Astrocyte of the spinal cord (primary cell): ENCODE measurements at places on chromosomes 12 and 14.
A peak's percentile ranks its signal among the peaks of the same experiment; 100 is the strongest.

DNA sequence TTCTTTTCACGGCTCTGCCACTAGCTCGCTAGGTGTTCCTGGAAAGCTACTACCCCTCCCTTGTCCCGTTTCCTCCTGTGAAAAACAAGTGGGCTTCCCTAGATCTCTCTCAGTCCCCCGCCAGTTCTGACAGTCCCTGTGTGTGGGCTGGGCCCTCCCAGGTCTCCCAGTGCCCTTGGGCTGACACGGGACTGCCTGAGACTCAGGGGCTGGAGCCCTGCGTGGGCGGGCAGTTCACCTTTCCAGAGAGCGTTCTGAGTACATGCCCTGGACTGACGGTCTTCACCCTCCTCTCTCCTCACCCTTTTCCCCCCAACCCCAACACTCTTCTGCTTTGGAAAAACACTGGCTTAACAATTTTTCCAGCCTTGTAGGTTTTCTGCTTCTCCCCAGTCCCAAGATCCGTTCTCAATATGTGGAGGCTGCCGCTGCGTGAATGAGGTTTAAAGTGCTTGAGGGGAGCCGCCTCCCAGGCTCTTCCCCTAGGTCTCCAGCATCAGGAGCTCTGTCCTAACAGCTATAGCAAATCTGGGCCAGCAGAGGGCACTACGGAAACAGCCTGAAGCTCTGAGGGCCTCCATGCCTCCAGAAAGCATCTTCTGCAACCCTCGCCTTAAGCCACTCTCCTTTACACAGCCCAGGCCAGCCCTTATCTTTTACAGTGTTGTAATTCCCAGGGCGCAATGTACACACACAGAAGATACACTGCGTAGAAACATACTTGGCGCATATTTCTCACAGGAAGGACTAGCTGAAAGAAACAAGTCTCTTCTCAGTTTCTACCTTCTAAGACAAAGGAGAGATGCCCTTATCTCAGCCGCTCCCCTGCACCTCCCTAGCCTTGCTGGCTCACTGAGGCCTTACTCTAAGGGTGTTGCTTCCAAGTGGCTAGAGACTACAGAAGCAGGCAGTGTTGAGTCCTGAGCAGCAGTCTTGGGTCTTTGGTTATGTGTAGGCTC, 10.4 kb upstream of the DCD start:
- DNase-seq: no peak

- DNase-seq: no peak
These were observed 350.7 kb upstream of the SEL1L start for GRCh38 chr14:81884382-81884781.

- DNase-seq: peak; percentile 2
These were observed 38.1 kb upstream of the JDP2 start for GRCh38 chr14:75389679-75390078.

GRCh38 chr12:56836317-56836716, 73.2 kb downstream of the HSD17B6 start:
- peak; percentile 23 for DNase-seq

DNA sequence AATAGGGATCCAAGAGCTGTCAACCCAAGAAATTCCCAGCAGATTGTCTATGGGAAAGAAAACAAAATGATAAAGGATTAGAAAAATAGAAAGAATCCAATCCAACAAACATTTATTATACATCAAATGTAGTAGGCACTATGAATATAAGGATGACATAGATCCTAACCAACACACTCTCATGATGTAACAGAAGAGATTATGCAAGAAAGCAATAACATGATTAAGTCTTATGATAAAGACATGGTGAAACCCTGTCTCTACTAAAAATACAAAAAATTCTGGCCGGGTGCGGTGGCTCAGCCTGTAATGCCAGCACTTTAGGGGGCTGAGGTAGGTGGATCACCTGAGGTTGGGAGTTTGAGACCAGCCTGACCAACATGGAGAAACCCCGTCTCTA, 2.7 kb downstream of the MED6 start:
- no peak for DNase-seq

DNA sequence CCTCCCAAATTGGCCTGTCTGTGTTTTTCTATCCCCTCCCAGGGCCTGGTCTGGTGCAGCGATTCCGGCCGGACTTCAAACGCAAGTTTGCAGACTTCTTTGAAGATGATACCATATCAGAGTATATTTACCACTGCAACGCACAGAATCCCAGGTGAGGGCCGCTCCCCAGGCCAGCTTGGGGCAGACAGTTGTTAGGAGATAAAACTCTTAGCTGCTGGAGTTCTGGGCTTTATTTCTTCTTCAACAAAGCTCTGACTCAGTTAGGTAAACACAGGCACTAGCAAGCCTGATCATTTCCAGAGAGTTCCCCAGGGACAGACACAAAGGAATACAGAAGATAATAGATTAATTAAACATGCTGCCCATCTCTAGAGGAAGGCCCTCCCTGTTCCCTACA, 8.3 kb downstream of the ABHD4 start:
- peak; percentile 27 for DNase-seq

GRCh38 chr12:99224237-99224636, 423.3 kb upstream of the GARIN6 start:
- no peak for DNase-seq

GRCh38 chr12:22541496-22542155, 2.7 kb downstream of the C2CD5 start:
- DNase-seq: no peak

- DNase-seq: peak; percentile 73
These were observed 287.7 kb downstream of the BMP4 start for GRCh38 chr14:53668897-53669296.

DNA sequence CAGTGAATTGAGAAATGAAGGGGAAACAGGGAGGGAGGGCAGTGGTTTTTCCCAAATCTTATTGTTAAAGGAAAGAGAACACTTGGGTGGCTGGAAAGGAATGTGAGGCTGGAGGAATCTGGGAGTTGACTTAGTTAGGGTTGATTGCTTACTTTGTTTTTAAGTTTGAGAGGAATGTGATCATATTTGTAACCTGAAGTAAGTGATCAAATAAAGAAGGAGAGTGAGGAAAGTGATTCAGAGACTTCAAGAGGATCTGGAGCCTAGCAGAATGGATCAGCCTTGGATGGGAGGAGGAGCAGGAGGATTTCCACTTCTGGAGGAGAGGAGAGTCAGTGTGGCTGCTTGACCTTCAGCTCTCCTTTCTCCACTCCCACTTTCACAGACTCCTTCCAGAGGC, 6.0 kb upstream of the LRP6 start:
- peak; percentile 5 for DNase-seq

- DNase-seq: no peak
These were observed 91.9 kb upstream of the LMNTD1 start for GRCh38 chr12:25644979-25645378.

DNA sequence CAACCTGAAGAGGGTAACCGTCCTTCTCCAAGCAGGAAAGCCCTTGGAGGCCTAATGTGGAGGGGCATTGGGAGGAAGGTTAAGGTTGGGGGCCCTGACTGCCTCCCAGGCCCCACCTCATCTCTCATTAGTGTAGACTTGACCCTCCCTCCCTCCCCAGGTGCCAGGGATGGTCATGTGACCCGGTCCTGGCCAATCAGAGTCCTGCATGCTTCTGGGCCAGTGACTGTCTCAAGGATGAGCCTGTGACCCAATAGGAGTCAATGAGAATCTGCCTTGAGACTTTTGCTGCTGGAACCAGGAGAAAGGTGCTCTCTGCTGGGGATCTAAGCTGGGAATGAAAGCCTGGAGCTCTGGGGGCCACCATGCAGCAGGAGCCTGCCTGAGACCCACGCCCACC, 70.8 kb downstream of the NCOR2 start:
- no peak for DNase-seq

GRCh38 chr12:19196959-19197630, 67.6 kb downstream of the PLEKHA5 start:
- DNase-seq: no peak

DNA sequence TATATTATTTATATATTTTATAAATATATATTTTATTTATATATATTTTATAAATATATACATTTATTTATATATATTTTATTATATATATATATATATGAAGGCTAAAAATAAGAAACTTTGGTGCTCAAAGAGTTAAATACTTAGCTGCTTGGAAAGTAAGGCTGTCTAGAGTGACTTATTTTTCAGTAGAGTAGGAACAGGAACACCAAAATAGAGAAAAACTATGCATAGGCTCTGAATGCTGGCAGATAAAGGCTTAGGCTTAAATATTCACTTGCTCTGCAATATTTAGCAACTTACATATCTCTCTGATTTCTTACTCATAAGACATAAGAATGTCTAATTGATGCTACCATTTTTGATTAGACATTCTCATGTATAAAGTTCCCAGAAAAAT, 991.2 kb downstream of the VRK1 start:
- DNase-seq: no peak

GRCh38 chr14:24347134-24347533, 7.3 kb upstream of the RIPK3 start:
- DNase-seq: no peak

GRCh38 chr12:40232602-40233001, 7.8 kb downstream of the LRRK2 start:
- DNase-seq: no peak

DNA sequence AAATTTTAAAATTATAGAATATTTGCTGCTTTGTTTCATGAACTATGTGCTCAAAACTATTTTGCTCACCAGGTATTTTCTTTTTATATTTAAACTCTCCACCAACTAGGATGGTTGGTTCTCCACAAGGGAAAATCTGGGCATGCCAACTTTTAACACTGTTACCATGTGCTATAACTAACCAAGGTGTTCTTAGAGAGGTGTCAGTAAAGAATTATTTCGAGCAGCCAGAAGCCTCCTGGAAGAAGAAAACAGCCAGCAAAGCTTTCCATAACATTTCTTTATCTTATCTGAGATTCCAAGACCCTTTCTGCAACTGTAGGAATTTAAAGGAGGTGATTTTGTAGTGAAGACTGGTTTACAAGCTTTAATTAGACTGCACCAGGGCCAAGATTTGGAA, 97.3 kb downstream of the PRICKLE1 start:
- no peak for DNase-seq

DNA sequence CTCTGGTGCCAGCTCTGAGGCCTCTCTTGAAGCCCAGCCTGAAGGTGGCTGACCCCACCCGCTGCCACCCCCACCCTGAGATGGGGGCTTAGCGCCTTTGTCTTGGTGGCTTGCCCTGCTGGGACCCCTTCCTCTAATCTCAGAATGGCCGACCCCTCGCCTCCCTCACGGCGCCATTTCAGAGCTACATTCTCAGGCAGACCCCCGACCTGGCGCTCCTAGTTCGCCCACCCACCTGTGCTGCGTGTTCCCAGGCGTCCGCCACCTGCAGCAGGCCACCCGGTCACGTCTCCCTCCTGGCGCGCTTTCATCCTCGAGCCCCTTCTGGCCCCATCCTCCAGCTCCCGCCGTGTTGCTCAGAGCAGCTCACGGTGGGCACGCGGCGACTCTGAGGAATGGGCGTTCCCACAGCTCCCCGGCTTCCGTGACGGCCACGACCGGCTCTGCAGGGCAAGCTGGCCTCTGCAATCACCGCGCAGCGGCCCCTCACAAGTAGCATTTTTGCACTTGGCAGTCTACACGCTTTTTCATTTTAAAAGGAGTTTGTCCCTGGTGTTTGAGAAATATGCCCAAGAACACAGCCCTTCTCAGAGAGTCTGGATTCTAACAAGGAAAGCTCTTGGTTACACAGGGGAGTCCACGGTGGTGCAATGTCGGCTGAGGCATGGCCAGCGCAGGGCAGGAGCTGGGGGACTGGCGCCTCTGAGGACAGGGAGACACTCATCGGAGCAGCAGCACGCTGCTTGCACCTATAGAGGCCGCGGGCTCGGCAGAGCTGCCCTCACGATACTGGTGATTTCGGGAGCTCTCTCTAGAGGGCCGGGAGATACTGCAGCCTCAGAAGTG, 105.7 kb upstream of the C14orf180 start:
- no peak for DNase-seq

GRCh38 chr12:108753976-108754375, 22.7 kb upstream of the CORO1C start:
- DNase-seq: no peak

DNA sequence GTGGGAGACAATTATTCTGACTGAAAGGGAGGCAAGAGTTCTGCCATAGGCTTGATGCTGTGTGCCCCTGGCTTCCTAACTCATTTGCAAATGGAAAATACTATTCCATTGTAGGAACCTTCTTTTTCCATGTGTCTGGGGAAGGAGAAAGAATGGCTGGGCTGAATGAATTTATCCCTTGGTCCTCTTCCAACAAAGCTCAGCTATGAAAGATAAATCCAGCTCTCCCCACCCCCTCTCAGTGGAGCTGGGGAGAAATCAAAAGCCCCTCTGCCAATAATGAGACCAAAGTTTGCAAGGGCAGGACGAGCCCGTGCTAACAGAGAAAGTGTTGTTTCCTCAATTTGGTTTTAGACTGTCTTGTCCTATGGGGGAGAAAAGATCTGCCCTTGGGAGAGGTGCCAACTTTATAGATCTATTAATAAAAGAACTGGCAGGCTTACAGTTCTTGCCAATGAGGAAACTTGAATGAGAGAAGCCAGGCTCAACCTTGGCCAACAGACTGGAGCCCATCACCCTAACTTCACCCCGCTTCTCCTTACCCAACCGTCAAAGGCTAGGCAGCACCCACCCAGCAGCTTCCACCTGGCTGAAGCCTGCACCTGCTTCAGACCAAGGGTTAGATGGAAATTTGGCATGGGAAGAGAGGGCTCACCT, 8.9 kb upstream of the TCL1B start:
- DNase-seq: no peak

GRCh38 chr14:51242545-51243490, 2.8 kb downstream of the TMX1 start:
- no peak for DNase-seq

DNA sequence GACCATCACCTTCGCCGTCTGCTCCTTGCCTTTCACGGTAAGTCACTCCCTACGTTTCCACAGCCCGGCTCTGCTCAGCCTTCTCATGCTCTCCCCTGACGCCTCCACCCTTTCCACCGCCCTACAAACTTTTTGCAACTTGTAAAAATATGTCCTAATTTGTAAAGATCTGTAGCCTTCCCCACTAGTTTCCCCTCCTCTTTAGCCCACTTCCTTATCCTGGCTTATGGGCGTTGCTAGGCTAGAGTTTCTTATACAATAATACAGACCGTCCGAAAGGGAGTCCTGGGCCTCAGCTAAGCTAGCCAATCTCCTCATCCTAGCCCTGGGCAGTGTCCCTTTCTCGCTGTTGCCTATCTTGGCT, 1.2 kb downstream of the PTGER2 start:
- DNase-seq: no peak

DNA sequence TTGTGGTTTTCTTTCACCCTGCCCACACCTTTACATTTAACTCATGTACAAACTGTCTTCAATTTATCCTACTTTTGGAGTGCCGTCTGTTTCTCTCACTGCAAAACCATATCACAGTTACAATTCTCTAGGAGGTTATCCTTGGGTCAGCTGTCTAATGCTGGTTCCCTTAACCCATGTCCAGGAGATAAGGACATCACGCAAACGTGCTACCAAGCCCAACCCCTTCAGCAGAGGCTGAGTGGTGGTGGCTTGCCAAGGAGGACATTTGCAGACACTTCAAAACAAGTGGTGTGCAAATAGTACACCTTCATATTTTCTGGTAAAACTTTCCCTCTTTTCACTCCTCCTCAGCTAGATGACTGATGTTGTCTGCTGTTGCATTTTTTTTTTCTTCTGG, 167.9 kb downstream of the PAX9 start:
- no peak for DNase-seq

- DNase-seq: peak; percentile 69
These were observed 75.5 kb downstream of the BORCS5 start for GRCh38 chr12:12432364-12432763.
